ENCODE measurements at places on chromosomes 6 and 20.

- no peak for DNase-seq
These were observed 1.8 kb upstream of the DNPH1 start for GRCh38 chr6:43231053-43231452.

- DNase-seq = no peak
These were observed 1.4 kb downstream of the MEA1 start for GRCh38 chr6:43012364-43012763.

DNA sequence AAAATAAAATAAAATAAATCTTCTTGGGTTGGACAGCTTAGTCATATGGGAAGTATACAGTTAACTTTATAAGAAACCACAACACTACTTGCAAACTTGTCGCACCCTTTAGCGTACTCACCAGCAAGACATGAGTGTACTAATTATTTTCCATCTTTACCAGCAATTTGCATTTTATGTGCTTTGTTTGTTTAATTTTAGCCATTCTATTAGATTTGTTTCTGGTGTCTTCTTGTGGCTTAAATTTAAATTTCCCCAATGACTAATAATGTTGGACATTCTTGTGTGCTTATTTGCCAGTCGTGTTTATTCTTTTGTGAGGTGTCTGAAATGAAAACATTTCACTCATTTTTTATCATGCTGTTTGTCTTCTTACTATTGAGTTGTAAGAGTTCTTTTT lies 1172.2 kb upstream of the CITED2 start:
- no peak for DNase-seq

DNA sequence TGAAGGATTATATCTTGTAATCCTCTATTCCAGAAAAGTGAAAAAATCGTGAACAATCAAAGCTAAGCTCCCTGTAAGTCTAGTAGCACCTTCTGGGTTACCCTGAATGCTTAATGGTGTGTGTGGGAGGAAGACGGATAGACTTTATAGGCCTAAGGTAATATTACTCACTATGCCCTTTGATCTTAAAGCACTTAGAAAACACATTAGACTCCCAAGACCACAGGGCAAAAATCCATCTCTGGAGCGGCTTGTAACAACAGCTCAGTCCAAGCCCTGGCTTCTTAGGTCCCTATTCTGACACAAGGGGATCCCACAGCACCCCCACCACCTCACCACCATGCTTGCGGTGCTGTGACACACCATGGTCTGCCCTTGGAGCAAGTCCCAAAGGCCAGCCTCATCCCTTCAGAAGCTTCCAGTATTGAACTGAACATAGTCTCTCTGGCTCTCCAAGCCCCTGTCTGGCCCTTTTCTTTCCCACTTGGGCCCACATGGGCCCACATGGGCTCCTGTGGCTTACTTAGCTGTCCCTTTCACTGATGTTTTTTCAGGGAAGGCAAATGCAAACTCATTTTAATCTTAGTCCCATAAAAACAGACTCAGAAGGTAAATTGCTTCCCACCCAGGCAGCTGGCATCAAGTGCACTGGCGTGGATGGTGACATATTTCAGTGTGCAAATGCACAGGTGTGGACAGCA lies 28.3 kb downstream of the C6orf132 start:
- no peak for DNase-seq

DNA sequence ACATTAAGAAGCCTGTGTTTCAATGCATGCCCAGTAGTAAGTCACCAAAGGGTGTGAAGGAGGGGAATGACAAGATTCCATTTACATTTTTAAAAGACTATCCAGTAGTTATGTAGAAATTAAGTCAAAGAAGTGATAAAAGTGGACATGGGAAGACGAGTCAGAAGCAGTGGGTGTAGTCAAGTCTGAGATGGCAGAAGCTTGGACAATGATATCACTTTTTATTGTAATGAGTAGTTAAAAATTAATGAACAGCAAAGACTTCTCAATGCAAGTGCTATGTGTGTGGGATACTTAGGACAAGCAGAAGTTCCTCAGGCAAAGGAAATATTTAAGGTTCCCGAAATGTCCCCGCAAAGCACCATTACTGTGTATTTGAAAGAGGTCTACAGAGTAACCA lies 156.0 kb downstream of the DST start:
- DNase-seq = no peak

DNA sequence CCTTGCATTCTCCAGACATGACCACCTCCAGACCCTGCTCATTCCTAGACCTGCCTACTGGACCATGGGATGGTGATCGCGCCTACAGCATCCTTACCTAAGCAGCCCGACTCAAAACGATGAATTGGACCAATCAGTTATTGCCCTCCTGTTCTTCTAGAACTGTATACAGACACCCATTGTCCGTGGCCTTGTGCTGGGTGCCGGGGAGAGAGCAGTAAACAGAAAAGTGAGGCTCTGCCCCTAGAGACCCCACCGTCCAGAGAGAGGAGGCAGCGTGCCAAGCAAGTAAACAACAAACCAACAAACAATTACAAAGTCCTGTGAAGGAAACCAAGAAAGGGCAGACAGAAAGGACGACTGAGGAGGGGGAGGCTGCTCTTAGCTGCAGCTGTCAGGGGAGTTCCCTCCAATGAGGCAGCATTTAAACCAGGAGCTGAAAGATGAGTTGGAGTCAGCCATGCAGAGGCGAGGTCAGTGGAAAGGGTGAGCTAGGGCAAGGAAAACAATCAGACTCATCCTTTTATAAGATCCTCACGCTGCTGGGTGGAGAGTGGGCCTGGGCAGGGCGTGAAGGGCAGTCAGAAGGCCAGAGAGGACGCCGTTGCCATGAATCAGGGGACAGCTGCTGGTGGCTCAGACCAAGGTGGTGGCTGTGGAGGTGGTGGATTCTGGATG lies 37.6 kb upstream of the BLCAP start:
- no peak for DNase-seq

All from activated CD8-positive, alpha-beta T cell treated with anti-CD3 and anti-CD28 coated beads, Interleukin-2, amount 10 ng/mL, durations not matched to agents 7 days and 5 days (primary cell).